ENCODE measurements at places on chromosomes 13 and 19.

DNA sequence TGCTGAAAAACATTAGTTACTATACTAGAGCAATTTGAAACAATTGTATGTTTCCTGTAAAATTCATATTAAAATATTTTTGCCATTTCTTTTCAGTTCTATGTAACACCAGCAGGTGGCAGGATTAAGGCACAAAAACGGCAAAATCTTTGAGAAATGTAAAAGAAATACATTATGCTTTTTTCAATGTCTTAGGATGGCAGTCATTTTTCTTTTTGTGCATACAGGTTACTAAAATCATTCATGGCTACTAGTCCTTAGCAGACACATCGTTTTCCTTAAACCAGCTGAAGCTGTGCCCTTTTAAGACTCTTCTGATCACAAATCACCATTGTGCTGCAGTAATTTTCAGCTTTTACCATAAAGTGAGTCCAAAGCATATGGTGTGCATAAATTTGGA is 800.7 kb upstream of the SLITRK5 start:
- no peak for DNase-seq

DNA sequence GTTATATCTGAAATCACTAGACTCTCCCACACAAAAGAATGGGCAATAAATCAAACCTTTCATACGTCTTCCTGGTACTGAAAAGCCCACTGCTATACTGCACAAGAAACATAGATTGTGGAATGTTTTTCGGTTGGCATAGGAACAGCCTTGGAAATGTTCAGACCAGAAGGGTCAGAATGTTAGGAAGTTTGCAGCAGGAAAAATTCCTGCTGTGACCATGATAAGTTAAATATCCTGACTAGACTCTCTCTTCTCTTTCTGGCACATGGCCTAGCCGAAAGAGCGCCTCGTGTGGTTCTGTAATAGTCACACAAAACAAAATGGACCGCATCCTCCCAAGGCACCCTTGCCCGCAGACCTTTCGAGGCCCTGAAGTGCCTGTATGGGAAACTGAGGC is 427.2 kb downstream of the COG6 start:
- no peak for DNase-seq

DNA sequence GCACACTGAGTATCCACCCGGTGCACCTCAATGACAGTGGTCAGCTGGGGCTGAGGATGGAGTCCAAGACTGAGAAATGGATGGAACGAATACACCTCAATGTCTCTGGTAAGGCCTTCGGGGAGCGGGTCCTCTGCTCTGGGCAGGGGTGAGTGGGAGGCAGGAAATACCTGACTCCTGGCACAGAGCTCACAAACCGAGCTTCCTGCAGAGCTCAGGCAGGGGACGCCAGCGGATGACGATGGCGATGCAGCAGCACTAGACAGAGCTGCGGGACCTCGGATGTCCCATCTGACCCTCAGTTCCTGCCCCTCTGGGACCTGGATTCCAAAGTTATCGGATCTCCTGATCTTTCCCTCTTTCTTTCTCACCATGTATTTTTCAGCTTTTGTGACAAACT is 3.8 kb downstream of the CD22 start:
- DNase-seq, result no peak

GRCh38 chr13:81487151-81487550 is 1146.2 kb upstream of the SPRY2 start:
- no peak for DNase-seq

GRCh38 chr13:53445686-53446085 is 417.1 kb downstream of the OLFM4 start:
- no peak for DNase-seq

DNA sequence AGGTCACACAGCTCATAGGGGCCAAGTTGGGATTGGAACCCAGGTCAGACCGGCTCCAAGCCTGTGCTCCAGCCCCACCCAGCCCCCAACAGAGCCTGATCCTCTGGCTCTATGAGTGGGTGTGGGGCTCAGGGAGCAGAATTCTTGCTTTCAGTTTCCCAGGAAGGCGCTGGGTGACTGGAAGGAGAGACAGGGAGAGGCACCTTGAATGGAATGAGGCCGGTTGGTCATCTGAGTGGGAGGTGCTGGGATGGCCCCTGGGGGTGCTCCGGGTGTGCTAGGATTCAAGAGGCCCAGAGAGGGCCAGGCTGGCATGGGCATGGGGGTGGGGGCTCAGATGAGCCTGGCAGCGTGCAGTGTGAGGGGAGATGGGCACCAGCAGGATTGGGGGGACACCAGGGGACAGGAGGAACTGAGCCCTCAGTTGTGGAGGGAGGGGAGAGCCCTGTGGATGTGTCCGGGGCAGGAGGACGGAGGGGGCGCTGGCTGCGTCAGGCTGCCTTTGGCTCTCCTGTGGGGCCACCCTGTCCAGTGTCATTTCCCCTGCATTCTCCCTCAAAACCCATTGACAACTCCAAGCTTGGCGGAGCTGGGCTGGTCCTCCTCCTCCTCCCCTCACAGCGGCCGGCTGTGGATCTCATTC is 31.2 kb upstream of the ANKRD10 start:
- no peak for DNase-seq

DNA sequence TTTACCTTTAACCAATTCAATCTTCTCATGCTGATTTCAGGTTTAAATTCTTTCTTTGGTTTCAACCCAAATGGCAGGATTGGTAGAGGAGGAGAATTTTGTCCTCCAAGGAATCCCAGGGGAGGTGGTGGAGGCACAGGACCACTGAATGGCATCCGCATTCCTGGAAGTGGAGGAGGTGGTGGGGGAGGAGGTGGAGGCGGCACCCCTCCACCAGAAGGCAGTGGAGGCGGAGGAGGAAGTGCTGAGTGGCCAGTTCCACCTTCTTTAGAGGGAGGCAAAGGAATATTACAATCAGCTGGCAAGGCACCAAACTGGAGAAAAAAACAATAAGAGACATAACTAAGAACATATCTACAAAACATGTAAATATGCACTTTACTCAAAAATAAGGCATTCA is 192.9 kb downstream of the DIAPH3 start:
- no peak for DNase-seq

DNA sequence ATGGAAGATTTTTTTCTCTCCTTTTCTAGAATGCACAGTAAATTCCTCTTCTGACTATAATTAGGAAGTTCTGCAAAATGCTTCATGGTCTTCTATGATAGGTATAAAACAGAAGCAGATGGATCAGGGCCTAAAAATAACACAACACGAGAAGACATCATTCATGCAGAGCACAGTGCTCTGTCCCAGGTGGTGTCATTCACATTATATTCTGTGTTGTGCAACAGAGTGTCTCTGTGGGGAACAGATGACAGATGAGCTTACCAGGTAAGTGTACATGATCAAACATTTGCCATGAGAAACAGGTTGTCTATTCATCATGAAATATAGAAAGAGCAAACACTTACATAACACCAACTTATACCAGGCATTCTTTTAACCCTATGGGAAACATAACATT is 288.3 kb downstream of the KCTD12 start:
- no peak for DNase-seq

DNA sequence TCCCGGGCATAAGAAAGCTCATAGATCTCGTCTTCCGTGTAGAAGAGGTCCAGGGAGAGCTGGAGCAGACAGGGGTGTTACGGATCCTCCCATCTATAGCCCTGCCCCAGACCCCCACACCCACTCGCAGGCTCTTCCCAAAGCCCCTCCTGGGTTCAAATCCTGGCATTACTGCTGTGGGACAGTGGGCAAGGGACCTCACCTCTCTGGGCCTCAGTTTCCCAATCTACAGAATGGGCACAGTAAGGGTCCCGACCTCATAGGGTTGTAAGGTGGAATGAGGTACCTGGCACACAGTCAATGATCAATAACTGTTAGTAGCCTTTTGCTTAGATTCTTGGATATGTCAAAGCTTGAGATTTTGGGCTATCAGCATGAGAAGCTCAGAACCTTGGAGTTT is 10.5 kb downstream of the FAM98C start:
- no peak for DNase-seq
